CMK (cell line): ENCODE measurements at places on chromosomes 12 and 14.

DNA sequence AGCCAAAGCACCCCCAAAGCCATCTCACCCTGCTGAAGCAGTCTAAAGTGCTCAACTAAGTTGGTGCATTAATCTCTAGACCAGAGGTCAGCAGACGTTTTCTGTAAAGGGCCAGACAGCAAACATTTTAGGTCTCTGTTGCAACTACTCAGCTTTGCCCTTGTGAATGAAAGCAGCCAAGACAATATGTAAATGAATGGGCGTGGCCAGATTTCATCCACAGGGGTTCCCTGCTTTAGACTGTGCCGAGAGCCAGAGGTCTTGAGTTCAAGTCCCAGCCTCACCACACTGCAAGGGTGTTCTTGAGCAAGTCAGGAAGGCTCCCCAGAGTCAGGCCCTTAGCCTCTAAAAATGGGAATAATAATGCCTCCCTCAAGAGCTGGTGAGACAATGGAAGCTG is 166.2 kb downstream of the CHST11 start:
- no peak for DNase-seq

- DNase-seq = no peak
These were observed 56.6 kb downstream of the GALNT16 start for GRCh38 chr14:69316449-69317101.

DNA sequence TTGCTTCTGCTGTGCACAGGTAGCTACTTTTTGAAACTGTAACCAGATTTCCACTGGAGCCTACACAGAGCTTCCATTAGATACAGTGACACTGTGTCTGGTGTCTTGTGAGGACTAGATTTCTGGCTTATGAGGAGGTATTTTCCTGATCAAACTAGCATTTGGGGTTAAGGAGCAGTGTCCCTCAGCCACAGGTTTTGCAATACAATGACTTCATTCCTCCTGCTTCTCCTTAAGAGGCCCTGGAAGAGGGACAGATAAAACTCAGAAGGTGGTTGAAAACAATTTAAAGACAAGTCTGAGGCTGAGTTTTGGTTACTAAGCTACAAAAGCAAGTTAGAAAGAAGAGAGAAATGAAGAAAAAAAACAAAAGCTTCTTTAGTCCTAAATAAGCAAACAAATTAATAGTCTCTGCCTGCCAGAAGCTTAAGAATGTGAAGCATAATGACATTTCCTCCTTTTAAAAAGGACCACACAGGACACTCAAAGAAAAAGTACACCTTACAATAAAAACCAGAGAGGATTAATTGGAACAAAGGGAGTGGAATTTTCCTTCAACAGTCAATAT is 53.0 kb downstream of the PKP2 start:
- DNase-seq = no peak

DNA sequence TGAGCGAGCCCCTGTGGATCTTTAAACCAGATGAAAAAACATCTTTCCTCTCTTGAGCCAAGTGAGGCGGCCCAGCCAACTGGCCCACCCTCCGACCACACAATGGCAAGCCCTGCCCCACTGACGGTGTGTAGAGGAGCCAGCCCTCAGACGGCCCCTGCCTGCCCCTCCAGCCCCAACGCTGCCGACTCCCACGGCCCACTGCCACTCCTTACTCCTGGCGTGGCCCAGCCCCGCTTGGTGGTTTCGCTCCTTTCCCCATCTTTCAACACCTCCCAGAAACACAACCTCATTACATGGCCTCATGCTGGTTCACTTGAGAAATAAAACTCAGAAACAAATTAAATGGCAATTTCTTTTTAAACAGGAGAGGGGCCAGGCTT is 80.6 kb upstream of the DICER1 start:
- no peak for DNase-seq

- DNase-seq = peak; percentile 1
These were observed 24.4 kb upstream of the SERPINA4 start for GRCh38 chr14:94536836-94537235.

- DNase-seq = no peak
These were observed 85.4 kb downstream of the PHETA1 start for GRCh38 chr12:111283521-111283920.

DNA sequence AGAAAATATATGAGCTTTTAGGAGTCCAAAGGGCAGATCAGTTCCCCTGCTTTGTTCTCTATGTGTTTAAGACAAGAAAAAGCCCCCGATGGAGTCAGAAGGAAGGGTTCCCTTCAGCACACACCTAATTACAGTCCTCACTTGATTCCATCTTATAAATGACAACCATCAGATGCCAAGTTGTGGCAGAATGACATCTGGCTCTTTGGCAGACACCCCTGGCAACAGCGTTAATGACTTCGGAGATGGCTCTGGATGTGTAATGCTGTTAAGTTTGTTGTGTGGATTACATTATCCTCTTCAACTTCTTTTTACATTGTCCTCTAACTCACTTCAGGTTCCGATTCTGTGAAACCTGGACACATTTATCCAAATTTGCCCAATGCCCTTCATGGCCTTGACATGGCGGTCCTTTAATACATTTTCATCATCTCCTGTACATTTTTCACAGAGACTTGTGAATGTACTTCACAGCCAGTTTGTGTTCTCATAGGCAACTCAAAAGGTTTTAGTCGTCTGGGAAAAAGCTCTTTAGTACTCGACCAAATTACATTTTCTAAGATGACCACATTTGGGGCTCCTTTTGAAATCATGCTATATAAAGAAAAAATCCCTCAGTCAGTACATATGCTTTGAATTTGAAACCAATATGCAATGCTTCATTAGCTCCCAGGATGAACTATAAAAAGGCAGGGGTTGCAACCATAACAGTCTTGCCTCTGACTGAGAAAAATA is 667.8 kb downstream of the NOVA1 start:
- DNase-seq = no peak

DNA sequence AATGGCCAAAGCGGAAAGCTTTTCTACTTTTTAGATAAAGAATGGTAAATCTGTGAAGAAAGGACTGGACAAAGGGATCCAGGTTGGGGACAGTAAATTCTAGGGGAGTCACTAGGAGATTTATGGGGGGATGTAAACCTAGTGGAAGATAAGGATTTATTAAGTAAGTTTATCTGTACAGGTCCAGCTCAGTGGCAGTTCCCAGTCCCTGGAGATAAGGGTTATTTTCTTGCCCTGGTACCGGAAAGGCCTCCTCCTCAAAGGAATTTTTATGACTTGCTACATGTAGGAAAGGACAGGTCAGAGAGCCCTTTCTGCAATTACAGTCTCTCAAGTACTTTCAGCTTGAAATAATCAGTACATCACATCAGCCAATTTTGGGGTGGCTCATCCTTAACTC is 72.6 kb upstream of the BICD1 start:
- DNase-seq = no peak

GRCh38 chr14:77547512-77548180 is 49.0 kb upstream of the ISM2 start:
- DNase-seq = no peak

DNA sequence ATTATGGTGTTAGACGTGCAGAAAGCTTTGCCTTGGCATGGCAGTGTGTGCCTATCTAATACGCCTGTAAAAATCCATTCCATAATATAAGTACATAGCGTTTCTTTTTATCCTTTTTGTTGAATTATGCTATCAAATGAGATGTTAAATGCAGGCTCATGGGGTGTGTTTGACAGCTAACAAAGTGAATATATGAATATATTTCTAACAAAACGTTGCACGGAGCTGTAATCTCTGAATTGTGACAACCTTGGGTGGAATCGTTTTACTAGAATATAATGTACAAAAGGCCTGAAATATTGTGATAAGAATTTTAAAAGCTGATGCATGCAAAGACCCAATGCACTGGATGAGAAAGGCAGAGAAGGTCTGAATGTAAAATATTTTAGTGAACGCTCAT is 763.7 kb upstream of the TMEM132C start:
- no peak for DNase-seq

- DNase-seq = no peak
These were observed 35.4 kb upstream of the EMP1 start for GRCh38 chr12:13161172-13161571.

GRCh38 chr14:29654901-29655550 is 272.6 kb downstream of the PRKD1 start:
- DNase-seq = no peak
